ENCODE measurements at places on chromosomes 6 and 20. TPM values are rescaled to one million over a fixed set of nuclear protein-coding genes. Genes with fewer than 3 reads are reported as not detected.

- DNase-seq: no peak
Measured at GRCh38 chr6:19268117-19268516, 569.1 kb upstream of the ID4 start.

GRCh38 chr6:44297063-44298038 lies 15.8 kb downstream of the AARS2 start:
- peak; percentile 51 for DNase-seq

DNA sequence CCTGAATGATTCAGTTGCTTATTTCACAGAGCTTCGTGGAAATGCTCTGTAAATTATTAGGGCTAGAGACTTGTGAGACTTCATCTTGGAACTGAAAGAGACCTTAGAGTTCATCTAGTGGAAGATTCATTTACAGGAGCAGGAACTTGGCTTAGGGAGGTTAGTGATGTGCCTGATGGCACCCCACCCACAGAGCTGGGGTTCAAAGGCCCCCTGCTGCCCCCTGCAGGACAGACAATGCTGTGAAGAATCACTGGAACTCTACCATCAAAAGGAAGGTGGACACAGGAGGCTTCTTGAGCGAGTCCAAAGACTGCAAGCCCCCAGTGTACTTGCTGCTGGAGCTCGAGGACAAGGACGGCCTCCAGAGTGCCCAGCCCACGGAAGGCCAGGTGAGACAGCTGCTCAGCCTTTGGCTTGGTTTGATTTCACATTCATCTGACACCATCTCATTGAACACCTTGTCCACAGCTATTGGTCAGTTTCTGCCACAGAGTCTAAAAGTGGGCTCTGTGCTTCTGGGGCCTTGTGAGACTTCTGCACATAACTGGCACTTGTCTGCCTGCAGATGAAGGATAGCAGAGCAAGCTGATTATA lies 25.1 kb downstream of the MYBL2 start:
- DNase-seq: peak; percentile 21

DNA sequence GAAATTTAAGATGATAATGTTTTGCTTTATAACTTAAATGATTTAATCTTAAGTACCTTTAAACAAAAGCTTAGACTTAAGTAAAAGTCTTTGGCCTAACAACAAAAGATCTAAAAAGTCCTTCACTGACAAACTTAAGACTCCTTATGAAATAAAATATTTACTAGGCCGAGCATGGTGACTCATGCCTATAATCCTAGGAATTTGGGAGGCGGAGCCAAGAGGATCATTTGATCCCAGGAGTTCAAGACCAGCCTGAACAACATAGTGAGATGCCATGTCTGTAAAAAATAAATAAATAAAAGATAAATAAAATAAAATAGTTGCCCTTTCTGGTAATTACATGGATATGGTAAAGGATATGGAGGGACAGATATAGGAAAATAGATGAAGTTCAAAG lies 12.4 kb downstream of the KATNA1 start:
- no peak for DNase-seq

DNA sequence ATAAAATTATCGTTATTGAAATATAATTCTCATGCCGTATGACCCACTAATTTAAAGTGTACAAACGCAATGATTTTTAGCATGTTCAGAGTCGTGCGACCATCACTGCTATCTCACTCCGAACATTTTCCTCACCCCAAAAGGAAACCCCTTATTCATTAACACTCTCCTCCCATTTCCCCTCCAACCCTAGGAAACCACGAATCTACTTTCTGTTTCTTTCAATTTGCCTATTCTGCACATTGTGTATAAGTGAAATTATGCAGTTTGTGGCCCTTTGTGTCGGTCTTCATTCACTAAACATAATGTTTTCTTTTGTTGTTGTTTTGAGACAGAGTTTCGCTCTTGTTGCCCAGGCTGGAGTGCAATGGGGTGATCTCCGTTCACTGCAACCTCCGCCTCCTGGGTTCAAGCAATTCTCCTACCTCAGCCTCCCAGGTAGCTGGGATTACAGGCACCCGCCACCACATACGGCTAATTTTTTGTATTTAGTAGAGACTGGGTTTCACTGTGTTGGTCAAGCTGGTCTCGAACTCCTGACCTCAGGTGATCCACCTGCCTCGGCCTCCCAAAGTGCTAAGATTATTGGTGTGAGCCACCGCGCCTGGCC lies 99.7 kb upstream of the ZNF217 start:
- DNase-seq: peak; percentile 24

The TBXT gene
- polyA plus RNA-seq: not detected

The REM1 gene
- polyA plus RNA-seq: not detected

The YTHDF1 gene
- polyA plus RNA-seq: 43.2 TPM

All from CD4-positive, alpha-beta memory T cell (primary cell).